Activated gamma-delta T cell treated with anti-CD3 and anti-CD28 coated beads, Interleukin-2, amount 50 U/mL, for 16 hours (primary cell): ENCODE measurements at places on chromosomes 5 and 9.

GRCh38 chr5:58923355-58923754, 340.5 kb downstream of the RAB3C start:
- no peak for DNase-seq

GRCh38 chr9:137313326-137313936, 11.4 kb upstream of the NRARP start:
- DNase-seq = no peak

- no peak for DNase-seq
Observed at GRCh38 chr9:137348769-137349470, 46.8 kb upstream of the NRARP start.

DNA sequence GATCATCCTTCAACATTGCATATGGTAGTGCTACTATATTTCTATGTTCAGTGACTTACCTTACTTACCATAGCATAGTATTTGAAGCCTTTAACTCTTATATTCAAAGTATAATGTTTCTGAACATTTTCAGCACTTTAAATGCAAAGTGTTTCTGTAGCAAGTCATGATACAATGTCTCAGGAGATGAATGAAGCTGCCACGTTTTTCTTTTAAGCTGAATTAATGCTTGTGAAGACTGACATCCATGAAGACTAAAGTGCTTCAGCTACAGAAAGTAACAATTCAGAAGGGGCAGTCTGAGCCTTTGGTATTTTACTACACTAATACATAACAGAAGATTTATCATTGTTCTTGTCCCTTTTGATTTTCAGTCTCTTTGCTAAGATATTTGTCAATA, 709.1 kb upstream of the ARRDC3 start:
- DNase-seq = no peak

GRCh38 chr5:140868721-140869554, at the start of gene PCDHA11:
TSS of gene PCDHA11 (plus strand) at chr5:140868957. CDS start at chr5:140869104, 147 bp downstream.
- no peak for DNase-seq

DNA sequence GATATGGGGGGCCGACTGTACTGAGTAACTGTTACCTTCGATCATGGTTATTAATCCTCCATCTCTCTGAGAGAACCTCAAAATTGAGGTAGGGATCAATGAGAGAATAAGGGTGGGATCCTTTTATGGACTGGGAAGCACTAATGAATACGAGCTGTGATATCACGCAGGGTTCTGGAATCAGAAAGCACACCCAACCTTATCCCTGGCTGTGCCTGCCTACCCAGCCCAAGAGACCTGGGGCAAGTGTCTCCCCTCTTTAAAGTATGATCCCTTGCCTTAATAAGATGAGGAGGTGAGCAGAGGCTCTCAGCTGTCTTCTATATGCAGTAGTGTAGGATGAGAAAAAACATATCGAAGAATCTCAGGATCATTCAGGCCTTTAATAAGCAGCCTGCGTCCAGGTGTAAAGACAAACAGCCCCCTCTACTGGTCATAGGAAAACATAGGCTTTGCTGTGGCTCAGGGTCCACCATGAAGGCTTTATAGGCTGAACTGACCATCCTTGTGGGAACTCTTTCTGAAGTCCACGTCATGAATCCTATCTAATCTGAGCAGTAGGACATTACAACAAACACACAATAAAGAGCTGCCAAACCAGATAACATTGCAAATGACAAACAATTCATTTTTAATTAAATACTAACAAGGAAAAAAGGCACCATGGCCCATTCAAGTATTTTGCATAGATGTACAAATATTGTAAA, 16.8 kb downstream of the NIPAL4 start:
- no peak for DNase-seq

DNA sequence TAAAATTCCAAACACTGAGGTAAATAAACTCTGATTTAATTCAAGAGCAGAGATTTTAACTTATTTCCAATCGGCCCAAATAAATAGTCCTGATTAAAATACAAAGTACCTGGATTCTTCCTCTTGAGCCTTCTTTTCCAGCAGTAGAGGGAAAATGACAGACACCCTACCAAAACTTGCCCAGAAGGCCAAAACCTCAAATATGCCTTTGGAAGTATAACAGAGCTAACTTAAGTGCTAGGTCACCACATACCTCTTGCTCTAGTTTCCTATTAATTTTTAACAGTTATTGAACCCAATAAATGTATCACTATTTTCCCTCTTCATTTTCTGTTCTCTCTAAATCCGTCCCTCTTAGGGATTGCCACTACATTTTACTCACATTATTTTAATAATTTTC, 1.4 kb downstream of the BAAT start:
- no peak for DNase-seq

- no peak for DNase-seq
Observed at GRCh38 chr5:31412324-31412723, 119.6 kb downstream of the DROSHA start.

DNA sequence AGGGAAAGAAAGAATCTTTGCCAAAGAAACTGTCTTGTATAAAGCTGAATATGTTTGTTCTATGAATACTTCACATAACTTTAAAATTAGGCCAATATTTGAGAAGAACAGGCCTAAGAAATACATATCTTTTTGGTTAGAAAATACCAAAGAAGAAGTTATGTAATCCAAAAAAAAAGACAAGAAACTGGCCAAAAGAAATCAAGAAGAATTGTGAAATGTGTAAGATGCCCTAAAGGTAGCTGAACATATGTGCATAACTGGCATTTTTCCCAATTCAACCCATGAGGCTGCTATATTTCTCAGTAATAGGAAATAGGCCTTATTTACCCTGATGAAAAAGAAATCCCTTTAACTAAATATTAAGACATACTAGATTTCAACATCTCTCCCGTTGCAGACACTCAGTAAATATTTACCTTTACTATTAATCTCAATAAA, 290.0 kb downstream of the CETN3 start:
- DNase-seq = no peak

DNA sequence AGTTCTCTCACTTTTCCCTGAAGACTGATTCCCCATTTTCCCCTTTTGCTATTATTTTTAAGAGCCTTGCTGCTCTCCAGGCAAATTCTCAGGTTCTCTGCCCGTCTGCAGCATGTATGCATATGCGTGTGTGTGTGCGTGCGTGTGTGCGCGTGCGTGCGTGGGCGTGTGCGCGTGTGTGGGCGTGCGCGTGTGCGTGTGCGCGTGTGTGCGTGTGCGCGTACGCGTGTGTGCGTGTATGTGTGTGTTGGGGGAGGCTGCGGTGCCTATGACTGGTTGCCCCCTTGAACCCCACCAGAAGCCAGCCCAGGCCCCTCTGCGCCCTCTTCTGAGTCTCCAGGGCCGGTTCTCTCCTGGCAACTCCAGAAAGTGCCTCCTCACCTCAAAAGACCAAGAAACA, 987 bp upstream of the FOXI1 start:
- DNase-seq = no peak

DNA sequence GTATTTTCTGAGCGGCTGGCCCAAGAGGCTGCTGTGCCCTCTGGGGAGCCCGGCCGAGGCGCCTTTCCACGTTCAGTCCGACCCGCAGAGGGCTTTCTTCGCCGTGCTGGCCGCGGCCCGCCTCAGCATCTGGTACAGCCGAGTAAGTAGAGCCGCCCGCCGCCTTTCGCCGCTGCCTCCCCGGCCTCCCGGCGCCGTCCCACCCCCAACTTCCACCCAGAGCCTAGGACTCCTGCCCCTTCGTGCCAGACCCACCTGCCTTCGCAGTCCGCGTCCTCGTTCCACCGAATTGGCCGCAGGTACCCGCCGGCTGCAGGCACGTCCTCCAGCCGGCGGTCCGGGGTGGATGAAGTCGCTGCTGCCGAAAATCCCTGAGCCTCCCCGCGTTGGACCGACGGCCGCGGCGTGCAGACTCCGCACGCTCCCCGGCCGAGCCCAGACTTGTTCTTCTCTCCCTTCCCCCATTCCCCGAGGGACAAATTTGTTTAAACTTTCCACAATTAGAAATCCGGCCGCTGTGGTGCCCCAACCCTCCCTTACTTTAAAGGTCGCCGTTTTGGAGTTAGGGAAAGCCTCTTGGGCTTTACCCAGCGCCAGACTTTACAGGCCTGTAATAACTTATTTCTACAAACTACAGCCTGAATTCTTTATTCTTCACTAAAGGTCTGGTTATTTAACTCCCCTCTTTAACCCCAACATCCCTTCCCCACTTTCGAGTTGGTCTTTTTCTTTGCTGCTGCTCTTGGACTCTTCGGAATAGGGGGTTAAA, 589 bp downstream of the RIC1 start:
- DNase-seq = peak; percentile 19

GRCh38 chr5:143979044-143979690, 167.2 kb downstream of the HMHB1 start:
- no peak for DNase-seq

DNA sequence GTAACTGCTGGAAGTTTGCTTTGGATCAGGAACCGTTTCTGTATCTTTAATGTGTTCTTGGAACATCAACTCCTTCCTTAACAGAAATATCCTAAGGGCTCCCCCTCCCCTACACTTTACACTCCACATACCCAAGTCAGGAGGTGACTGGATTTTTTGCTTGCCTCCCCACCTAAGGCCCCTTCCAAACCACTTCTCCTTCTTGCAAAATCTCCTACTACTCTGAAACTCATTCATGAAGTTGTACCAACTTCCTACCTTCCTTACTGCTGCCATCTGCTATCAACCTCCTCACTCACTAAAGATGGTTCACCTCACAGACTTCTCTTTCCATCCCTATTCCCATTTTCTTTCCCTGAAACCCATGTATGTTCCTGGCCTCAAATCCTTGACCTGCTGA, 16.1 kb downstream of the TXN start:
- no peak for DNase-seq

- DNase-seq = no peak
Observed at GRCh38 chr9:129853614-129854013, 18.4 kb downstream of the USP20 start.

DNA sequence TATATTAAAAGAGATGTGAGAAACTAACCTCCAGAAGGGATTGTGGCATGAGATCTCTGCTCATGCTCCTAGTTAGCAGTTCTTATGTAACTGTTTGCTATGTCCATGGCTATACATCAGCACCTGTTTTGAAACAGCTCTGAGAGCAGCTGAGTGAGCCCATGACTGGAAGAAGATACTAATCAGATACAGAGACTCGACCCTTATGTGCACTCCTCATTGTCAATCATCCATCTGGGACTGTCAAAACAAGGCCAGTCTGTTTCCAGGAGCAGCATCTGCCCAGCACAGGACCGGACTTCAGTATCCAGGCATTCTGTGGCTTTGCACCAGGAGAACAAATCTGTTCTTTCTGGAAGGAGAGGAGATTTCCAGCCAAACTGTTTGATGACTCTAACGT, 77.7 kb downstream of the EFNA5 start:
- DNase-seq = no peak

- no peak for DNase-seq
Observed at GRCh38 chr5:174794931-174795672, 70.7 kb downstream of the MSX2 start.

DNA sequence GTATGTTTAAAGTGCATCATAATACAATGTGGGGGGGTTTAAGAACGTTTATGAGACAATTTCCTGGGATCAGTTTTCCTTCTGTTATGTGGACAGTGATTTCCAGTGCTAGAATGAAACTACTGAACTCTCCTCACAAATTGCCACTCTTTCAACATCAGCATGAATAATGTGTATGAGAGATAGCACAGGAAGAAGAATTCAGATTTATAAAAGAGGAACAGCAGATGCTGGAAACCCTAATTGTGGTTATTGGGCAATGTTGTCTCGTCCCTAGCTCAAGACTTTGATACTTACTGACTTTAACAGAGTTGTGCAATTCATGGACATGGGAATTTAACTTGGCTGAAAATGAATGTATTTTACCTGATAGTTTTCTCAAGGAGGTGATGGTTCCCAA, 410.8 kb upstream of the MEF2C start:
- no peak for DNase-seq

DNA sequence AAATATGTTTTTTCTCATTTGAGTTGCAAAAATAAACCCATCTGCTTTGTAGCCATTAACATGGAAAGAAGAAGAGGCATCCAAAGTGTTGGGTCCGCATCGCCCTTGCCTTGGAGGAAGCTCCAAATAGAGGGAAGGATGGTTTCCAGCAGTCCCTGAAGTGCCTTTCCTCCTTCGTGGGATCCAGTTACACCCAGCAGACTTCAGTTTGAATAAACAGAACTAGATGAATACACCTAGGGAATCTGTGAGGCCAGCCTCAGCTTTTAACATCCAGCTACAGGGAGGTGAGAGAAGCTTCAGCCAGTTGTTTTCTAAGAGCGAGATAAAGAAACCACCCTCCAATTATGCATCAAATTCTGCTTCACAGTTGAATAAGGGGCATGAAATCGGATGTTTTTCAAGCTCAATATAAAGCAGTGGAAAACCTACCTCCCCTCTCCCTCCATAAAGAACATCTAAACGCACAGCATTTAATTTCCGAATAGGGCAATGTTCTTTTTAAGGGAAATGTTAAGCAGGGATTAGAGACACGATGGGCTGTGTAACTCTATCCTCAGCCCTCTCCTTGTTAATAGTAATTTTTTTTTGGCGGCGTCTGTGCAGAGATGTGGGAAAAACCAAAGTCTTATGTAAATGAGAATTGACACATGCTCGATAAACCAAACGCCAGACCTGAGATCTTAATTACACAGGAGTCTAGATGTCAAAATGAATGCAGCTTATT, 264.7 kb downstream of the SLIT3 start:
- DNase-seq = no peak

DNA sequence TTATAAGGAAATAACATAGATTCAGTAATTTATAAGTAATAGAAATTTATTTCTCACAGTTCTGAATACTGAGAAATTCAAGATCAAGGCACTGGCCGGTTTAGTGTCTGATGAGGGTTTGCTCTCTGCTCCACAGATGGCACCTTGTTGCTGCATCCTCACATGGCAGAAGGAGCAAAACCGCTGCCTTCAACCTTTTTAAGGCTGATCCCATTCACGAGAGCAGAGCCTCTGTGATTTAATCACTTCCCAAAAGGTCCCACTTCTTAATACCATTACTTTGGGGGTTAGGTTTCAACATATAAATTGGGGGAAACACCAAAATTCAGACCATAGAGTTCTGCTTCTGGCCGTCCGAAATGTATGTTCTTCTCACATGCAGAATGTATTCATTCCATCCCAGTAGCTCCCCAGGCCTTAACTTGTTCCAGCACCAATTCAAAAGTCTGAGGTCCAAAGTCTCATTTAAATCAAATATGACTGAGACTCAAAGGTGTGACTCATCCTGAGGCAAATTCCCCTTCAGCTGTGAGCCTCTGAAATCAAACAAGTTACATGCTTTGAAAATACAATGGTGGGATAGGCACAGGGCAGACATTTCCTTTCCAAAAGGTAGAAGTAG, 30.6 kb downstream of the BAAT start:
- DNase-seq = no peak

GRCh38 chr9:87263291-87263690, 234.4 kb upstream of the DAPK1 start:
- DNase-seq = no peak

- no peak for DNase-seq
Observed at GRCh38 chr5:29214839-29215238, 1978.6 kb upstream of the CDH6 start.
